Right lung (tissue), 10 donors: ENCODE measurements at places on chromosomes 1 and 21. TPM values are rescaled to one million over a fixed set of nuclear protein-coding genes. Genes with fewer than 3 reads are reported as not detected.

Gene BMP8A
- polyA plus RNA-seq, result 0.64 TPM

Gene TBX19
- 4.4 TPM for polyA plus RNA-seq

Gene CHD5
- polyA plus RNA-seq, result 0.15 TPM

Gene UTS2
- not detected for polyA plus RNA-seq

DNA sequence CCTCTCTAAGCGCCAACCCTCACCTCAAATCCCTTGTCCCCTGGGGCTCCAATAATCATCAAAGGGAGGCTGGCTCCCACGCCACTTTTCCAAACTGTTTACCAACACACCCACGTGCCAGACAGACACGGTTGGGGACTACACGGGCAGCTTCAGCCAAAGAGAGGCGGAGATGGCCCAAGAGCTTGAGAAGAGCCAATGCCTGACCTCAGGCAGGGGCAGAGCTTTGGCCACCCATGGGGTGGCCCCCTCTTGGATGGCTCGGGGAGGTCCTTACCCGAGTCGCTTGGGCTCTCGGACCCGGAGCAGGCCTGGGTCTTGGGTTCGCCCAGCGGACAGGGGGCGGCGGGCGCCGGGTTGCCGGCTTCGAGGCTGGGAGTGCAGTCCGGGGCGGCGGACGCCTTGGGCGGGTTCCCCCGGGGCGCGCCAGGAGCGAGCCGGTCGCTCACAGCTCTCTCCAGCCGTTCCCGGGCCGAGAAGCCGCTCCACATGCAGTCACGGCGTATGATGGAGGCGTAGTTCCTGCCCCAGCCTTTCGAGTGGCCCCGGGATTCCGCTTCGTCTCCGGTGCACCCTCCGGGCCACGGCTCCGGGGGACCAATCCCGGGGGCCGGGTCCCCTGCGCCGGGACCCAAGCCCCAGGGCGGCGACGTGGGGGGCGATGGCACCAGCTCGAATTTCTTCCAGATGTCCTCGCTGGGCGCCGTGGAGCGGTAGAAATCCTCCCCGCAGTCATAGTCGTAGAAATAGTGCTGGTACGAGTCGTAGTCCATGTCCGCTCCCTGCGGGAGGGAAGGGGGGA lies 854 bp downstream of the MYCL start:
- no peak for DNase-seq

Gene LRRN2
- 1.9 TPM for polyA plus RNA-seq

- DNase-seq, result no peak
Measured at GRCh38 chr1:111467865-111468716, 5.7 kb upstream of the C1orf162 start.

DNA sequence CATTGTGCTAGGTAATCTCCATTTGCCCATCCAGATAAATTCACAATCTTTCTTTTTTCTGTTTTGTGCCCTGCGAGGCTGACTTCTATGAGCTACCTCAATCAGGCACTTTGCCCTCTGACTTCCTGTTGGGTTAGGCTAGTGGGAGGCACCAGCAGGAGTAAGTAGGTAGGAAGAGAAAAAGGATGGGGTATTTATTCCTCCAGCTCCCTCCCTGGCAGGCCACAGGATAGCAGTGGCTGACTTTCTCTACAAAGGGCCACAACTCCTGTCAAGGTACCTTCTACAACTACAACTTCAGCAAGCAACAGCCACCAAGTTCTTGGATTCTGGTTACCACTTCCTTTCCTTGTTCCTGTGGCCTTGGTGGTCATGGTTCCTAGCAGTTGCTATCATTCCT lies 18.8 kb upstream of the GORAB start:
- DNase-seq, result no peak

DNA sequence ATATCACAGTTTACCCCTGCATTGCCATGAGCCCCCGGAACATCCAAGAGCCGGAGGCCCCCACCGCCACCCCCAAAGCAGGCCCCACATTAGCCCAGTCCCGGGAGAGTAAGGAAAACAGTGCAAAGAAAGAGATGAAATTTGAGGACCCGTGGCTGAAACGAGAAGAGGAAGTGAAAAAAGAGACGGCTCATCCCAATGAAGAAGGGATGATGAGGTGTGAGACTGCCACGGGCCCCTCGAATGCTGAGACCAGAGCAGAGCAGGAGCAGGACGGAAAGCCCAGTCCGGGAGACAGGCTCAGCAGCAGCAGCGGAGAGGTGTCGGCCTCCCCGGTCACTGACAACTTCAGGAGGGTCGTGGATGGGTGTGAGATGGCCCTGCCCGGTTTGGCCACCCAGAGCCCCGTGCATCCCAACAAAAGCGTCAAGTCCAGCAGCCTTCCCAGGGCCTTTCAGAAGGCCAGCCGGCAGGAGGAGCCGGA lies 532.4 kb downstream of the KIF26B start:
- no peak for DNase-seq
